Nucleus accumbens (tissue), 56 donors: ENCODE measurements at places on chromosomes 6 and 20.

DNA sequence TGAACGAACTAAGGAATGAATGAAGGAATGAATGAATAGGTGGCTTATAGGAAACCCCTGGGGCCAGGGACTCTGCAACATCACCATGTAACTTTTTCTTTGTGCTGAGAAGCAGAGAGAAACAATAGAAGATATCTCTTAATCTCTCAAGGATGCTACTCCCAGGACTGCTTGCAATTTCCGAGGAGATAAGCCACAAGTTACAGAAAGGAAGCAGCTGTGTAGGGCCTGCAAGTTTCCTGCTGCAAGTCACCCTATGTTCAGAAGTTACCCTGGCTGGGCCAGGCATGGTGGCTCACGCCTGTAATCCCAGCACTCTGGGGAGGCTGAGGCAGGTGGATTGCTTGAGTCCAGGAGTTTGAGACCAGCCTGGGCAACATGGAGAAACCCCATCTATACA, 7.3 kb upstream of the MAVS start:
- no peak for DNase-seq

DNA sequence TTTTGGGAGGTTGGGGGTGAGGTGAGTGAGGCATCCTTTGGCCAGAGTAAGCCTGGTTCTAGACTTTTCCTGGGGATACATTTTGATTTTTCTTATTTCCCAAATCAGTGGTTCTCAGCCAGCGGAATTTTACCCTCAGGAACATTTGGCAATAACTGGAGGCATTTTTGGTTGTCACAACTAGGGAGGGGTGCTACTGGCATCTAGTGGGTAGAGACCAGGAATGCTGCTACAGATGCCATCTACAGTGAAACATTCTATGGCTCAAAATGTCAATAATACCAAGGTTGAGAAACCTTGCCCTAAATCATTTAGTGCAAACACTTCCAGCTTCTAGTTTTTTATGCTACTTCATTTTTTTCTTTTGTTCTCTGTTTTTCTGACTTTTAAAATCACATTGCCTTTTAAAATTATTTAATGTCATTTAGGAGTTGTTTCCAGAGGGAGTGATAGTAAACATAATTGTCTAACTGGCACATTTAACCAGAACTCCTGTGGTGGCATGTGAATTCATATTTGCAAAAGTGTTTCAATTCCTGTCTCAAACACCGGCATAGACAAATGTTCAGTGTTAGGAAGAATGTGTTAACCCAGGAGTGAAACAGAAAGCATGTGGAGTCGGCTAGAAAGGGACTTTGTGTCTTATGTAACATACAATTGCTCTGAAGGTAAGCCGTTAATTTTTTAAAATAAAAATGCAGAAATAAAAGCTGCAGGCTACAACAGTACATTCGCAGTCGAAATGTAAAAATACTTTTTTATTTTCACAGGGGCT, 59.0 kb downstream of the QRSL1 start:
- no peak for DNase-seq

DNA sequence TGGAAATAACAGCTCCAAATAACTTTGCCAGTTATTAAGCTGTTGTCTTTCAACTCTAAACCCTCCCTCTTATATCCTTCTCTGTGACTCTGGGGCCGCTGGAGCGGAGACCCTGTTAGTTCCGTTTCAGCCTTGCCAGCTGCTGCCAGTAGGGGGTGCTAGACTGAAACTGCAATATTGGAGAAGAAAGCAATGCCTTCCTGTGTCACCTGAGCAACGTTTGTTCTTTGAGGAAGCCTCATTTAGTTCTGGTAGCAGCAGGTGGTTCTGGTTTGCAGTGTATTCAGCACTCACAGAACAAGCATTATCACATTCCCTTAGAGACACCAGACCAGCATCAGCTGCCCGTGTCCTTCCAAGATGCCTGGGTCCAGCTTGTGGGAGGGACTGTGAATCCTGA, 22.9 kb upstream of the JAG1 start:
- DNase-seq = no peak

DNA sequence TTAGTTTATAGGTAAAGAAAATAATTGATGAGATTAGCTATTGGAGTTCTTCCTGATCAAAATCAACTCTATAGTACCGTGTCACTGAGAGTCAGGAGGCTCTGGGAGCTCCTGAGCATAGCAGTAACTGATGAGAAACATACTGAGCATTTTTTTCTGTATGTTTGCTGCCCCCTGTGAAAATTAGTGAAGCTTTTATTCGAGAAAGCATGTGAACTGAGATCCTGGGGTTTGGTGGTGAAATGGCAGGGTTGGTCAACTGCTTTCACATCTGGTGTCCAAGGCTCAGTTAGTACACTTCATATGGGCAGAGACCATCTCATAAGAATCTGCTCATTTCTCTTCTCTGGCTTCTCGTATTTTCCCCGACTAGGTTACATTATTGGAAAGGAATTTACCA, 4.1 kb upstream of the ABT1 start:
- no peak for DNase-seq

DNA sequence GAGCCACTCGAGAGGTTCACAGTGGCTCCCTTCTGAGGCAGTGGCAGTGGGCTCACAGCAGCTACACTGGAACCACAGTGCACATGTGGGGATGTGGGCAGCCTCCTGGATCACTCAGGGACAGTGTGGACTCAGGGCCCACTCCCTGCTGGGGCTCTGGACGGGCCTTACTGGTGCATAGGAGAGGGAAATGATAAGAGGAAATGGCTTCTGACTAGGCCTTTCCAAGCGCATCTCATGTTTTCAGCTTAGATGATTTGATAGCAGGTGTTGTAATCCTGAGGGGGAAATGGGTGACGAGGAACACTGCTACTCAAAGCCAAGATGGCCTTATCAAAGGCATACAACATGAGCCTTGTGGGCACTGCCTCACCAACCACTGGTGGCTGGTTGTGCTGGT, 44.0 kb downstream of the PANK2 start:
- no peak for DNase-seq

- DNase-seq = no peak
Measured at GRCh38 chr6:87105823-87106222, 10.9 kb upstream of the CGA start.

DNA sequence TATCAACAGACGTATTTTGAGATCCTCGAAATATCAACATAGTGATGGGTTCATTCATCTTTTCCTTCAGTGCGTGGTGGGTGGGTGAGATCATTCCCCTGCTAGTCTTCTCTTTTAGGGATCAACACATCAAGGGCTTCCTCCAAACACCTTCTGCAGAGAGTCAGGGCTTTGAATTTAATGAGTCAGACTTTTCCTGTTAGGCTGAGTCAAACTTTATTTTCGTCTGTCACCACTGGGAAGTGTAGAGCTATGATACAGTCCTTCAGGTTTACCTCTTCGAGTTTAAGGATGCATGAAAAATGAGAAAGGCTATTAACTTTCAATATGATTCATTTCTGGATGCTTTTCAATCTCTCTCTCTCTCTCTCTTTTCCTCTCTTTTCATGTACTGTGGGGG, 189.1 kb downstream of the BMP2 start:
- no peak for DNase-seq

DNA sequence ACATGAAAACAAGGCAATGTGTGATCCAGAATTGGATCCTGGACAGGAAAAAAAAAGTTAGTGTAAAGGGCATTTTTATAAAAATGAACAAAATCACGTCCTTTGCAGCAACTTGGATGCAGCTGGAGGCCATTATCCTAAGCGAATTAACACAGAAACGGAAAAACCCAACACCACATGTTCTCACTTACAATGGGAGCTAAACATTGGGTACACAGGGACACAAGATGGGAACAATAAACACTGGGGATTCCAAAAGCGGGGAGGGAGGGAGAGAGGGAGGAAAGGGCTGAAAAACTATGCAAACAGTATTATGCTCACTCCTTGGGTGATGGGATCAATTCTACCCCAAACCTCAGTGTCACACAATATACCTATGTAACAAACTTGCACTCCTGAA, 91.4 kb upstream of the BTBD3 start:
- DNase-seq = no peak
